Effector CD8-positive, alpha-beta T cell (primary cell): ENCODE measurements at places on chromosomes 6 and 20.

- DNase-seq: no peak
Measured at GRCh38 chr6:87671555-87672029, 30.4 kb downstream of the AKIRIN2 start.

GRCh38 chr6:73299151-73299971 is 36.4 kb upstream of the KHDC1 start:
- DNase-seq: no peak

DNA sequence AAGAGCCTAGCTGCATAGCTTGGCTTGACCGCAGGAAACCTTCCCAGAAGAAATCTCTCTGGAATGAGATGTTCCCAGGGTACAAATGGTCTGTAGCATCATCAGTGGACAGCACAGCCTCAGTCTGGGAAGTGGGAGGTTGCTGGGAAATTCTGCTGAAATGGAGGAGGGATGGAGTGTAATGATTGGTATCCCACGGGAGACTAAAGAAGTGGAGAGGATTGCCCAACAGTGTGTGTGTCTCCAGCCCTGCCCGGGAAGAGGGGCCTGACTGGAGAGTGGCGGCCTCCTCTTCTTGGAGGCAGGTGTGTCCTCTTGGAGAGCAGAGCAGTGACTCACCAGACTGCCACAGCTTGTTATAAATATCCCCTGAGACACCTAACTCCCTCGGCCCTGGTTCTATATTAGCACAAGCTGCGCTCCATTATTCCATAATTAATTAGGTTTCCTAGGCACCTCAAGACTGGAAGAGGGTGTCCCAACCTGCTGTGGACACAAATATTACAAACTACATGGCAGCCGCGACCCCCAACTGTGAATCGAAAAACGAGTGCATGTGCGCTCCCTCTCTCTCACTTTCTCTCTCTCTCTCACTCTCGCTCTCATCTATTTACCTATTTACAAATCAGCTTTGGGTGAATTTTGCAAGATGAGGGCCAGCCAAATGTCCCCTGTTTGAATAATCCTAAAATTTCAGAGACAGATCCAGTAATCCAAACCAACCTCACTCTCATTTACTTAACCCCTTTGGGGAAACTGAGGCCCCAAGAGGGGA is 68.8 kb downstream of the FGD2 start:
- no peak for DNase-seq

GRCh38 chr6:54179152-54179551 is 67.9 kb downstream of the MLIP start:
- DNase-seq: no peak

DNA sequence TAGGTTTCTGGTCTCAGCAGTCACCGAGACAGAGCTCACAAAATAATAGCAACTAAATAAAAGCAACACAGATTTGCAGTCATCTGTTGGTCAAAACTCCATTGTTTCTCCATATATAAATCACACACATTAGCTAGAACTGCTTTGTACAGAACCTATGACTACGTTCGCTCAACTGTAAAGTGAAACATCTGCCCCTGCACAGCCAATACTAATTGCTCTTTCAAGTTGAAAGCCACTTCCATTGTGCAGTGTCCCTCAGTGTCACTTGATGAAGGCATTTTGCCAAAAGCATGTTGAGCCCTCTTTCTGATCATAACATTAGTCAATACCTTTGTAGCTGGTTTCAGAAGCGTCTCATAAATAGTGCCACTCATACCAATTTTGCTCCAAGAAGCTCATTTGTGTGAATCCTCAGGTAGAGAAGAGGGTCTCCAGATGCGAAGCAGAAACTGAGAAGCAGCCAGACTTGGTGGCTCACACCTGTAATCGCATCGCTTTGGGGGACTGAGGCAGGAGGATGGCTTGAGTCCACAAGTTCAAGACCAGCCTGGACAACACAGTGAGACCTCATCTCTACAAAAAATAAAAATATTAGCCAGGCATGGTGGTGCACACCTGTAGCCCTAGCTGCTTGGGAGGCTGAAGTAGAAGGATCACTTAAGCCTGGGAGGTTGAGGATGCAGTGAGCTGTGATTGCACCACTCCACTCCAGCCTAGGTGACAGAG is 68.9 kb downstream of the PERP start:
- DNase-seq: no peak

DNA sequence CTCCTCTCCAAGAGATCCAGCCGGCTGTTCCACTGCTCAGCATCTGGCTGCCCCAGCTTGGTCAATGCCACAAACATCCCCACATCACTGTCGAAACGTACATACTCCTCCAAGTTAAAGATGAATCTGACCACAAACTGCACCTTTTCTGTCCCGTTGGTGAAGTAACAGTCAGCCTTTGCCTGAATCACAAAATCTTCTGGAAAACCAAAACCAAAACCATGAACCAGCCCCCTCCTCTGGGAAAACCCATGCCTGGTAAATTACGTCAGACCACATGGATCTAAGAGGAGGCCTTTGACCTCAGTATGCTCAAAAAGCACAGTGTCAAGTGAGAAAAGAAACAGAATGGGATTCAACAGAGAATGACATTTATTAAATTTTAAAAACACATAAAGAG is 1.7 kb downstream of the HLA-DOB start:
- DNase-seq: no peak

- no peak for DNase-seq
Measured at GRCh38 chr20:59752704-59753460, 148.5 kb downstream of the PHACTR3 start.

DNA sequence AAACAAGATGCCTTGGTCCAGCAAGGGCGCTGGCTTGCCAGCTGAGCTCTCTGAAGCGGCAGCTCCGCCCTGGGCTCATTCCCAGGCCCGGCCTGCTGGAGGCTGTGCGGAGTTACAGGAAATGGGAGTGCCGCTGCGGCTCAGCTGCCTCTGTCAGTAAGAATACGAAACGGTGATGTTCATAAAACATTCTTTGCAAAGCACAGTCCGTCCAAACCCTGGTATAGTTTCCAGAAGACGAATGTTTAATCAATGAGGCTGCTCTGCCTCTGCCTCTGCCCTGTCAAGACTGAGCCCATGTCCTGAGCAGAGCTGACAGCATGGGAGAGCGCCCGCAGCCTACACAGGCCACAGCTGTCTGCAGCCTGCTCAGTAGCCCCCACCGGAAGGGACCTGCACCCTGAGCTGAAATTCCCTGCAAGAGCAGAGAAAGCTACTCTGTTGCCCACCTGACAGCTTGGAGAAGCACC is 153.3 kb upstream of the SNX9 start:
- DNase-seq: no peak

DNA sequence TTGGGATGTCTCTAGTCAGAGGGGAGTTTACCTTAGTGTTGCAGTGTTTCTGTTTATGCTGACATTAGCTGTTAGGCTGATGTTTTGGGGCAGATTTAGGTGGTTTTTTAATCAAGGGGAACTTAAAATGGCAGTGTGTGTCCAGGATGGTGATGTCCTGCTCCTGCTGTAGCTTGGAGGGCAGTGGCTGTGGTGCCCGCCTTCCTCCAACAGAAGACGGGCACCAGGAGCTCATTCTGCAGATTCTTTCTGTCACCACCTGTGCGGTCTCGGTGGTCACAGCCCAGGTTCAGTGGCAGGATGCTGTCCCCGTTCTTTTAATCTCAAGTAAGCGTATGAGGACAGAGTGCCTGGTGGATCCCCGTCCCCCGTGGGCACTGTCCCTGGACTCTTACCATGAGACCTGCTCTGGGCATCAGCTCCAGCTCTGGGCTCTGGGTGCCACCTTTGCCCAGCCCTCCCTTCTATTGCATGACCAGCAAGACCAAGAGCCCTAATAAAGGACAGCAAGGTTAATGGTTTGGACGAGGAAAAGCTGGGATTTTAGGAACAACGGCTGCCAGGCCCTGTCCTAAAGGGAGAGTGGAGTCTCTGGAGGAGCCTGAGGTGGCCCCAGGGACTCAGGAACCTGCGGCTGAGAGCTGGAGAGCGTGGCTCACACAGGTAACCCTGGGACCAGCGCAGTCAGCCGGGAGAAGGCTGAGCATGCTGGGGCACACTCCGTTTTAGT is 217.3 kb downstream of the ERMARD start:
- no peak for DNase-seq

GRCh38 chr6:107847844-107848802 is 24.0 kb upstream of the SCML4 start:
- peak; percentile 80 for DNase-seq

DNA sequence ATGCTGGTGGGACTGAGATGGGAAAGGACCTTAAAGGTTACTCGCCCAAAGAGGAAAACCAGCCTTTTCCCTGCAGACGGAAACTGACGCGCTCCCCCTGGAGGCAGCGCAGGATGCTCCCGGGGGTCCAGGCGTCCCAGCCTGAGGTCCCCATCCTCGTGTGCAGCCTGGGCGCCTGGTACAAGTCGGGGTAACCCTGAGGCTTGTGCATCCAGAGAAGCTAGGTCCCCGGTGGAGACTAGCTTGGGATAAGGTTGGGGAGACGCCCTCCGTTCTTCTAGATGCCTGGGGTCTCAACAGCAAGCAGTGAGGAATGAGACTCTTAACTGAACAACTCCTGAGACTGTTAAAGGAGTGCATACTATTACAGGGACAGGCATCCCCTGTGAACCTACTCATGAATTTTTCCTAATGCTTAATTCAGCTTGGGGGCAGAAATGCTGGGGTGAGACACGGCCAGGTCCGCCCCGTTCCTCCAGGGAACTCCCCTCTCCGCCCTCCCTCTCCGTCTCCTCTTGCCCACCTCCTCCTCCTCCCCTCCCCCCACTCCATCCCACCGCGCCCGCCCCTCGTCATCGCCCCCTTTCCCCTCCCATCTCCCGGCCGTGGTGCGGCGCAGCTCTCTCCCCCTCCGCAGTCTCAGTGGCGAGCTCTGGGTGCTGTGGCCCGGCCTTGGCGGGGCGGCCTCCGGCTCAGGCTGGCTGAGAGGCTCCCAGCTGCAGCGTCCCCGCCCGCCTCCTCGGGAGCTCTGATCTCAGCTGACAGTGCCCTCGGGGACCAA is at the start of gene PRSS35:
TSS of gene PRSS35 (plus strand) at position 634 of the 781 bp plus-strand sequence. CDS start 10,908 bp downstream, outside the sequence.
- DNase-seq: no peak

DNA sequence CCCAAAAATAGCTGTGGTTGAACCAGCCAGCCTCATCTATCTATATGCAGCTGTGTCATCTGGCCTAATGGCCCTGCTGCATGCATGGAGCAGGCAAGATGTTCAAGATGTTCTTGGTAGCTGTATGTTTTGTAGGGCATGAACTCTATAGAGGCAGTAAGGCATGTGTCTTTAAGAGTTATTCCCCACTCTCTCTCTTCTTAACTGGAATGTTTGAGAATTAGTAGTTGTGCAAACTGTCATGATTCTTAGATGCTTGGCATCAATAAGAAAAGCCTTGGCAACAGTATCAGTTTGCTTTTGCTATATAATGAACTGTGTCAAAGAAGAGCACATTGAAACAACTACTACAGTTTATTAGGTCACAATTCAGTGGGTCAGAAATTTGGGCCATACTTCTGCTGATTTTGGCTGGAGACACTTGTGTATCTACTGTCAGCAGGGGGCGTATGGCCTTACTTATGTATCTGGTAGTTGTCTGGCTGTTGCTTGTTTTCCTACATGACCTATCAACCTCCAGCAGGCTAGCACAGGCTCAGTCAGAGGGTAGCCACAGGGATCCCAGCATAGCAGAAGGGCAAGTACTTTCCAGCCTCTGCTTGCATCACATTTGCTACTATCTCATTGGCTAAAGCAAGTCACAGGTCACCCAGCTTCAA is 56.1 kb upstream of the LAMP5 start:
- no peak for DNase-seq

- no peak for DNase-seq
Measured at GRCh38 chr6:92944132-92944531, 475.2 kb downstream of the EPHA7 start.

- DNase-seq: no peak
Measured at GRCh38 chr6:166307082-166308032, 835 bp downstream of the PRR18 start.

DNA sequence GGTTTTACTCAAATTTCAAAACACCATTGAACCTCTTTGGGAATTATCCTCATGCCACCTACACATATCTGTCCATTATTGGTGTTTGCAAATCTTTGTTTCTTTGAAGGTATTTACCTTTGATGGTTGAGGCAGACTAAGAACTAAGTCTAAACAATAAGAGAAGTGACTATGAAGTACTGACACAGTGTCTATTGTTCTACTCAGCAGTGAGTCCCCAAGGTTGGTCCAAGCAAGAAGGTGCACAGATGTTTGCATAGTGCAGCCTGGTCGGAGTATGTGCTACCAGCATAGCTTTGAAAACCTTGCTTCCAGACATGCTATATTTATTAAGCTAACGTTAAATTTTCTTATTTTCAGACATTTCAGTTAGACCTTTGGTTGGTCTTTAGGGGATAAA is 19.5 kb downstream of the LRRC1 start:
- DNase-seq: no peak

GRCh38 chr20:32480371-32481241 is 104.5 kb downstream of the NOL4L start:
- no peak for DNase-seq

- no peak for DNase-seq
Measured at GRCh38 chr20:23151008-23151703, 65.0 kb upstream of the CD93 start.

DNA sequence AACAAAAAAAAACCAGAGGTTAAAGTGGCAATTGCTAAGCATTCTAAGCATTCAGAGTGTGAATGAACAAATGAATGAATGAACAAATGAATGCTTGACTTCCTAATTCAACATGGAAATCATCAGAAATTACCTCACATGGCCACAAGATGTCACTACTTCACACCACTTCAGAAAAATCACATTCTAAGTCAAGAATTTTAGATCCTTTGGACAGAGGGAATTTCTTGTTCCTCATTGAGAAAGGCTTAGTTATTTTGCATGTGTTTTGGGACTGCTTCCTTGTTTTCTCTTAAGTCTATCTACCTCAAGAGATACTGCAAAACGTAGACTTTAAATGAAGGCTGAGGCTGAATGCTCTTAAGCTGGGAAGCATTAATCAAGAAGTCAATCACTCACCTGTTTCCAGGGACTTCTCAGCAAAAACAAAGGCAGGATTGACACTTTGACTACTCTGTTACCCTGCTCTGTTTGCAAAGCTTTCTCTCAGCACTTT is 120.2 kb downstream of the MBOAT1 start:
- no peak for DNase-seq

GRCh38 chr6:7787137-7787608 is 61.3 kb downstream of the BMP6 start:
- no peak for DNase-seq

DNA sequence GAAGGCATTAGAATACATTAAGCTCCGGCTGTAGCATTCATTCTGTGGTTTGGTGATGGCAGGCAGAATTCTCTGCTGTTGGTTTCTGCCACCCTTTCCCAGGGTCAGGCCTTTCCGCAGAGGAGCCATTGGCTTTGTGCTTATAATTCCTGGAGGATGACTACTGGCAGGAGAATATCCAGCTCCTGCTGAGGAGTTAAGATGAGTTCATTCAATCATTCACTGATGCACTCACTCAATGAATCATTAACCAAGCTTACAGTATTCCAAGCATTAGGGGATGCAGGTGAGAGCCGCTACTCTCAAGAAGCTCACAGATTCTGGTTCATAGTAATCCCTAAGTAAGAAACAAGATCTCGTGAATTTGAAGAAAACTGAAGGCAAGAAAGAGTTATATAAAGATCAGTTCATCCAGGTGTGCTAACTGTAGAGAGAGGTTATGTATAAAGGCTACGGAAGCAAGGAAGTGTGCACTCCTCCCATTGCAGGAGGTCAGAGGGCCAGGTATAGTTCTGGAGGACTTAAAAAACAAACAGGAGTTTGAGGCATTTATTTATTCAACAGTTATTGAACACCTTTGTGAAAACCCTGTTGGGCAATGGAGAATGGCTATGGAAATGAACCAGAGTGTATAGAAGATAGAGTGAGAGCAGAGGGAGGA is 75.5 kb downstream of the HMGN3 start:
- DNase-seq: no peak
